ENCODE measurements at places on chromosomes 7 and 10.

DNA sequence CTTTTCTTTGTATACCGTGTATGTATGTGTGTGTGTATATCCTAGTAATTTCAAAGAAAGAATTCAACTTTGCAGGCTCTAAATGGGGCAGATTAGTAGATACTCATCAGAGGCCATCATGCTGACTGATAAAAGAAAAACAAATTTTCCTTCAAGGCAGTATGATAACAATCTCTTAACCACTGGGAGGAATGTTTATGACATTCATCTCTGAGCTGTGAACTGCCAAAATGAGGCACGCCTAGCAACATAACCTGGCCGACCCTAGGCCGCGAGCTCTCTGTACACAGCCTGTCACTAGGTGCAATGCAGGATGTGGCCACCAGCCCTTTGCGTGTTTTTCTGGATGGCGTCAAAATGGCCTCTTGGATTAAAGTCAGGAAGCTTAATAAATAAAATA lies 343.7 kb upstream of the GALNT17 start:
- DNase-seq, result no peak

GRCh38 chr7:75967055-75967454 lies 27.3 kb downstream of the TMEM120A start:
- DNase-seq, result no peak

DNA sequence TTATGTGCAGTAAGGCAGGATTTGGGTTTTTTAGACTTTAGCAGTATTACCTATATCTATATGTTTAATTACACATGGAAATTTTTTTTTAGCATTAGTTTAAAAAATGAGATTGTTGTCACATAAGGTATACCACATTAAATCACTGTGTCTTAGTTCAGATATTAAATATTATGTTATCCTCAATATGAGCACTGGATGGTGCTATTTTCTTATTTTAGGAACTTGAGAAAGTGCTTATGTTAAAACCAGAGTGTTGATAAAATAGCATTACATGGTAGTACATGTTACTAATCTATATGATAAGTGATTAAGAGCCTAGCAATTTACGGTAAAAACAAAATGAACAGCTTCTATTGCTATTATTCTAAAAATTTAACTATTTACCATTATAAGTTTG lies 28.8 kb downstream of the MIOS start:
- no peak for DNase-seq

- no peak for DNase-seq
Measured at GRCh38 chr7:141562036-141562435, 10.8 kb downstream of the AGK start.

All from stimulated activated CD4-positive, alpha-beta T cell treated with anti-CD3 and anti-CD28 coated beads, Interleukin-12 subunit alpha, Interleukin-12 subunit beta, amount 100 ng/mL, for 4 hours (primary cell).